ENCODE measurements at places on chromosomes 12 and 14. TPM values are rescaled to one million over a fixed set of nuclear protein-coding genes. Genes with fewer than 3 reads are reported as not detected.

- no peak for DNase-seq
- no peak overlapping the region for H3K27ac ChIP-seq
- H3K36me3 ChIP-seq, result no peaks in the 10 kb centered on the region
- H3K4me3 ChIP-seq, result no peak overlapping the region
- no peaks in the 10 kb centered on the region for H3K4me1 ChIP-seq
Observed at GRCh38 chr14:27890259-27890658, 876.3 kb upstream of the FOXG1 start.

DNA sequence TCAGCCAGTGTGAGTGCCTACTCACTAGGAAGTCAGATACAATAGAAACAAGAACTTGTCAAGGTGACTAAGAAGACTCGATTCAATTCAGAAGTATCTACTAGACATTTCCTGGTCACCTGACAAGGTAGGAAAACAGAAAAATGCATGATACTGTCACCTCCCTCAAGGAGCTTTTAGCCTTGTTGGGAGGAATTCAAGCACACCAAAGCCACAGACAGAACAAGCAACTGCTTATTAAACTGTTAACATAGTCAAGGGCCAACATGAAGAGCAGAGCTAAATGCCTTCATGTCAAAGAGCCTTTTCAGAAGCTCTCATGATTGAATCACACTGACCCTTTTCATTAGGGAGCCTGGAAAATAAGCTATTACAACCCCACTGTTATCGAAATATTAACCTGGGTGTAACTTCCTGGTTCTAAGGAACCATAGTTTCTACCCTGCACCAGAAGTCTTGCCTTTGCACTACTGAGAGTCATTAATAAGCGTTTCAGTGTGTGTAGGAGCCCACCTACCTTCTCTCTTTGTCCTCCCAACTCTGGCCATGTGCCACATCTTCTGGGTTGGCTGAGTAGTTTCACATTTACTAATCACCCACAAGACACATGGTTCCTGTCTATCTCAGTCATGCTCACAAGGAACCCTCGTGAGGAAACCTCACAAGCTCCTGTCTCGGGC, 31.0 kb upstream of the LGALS3 start:
- peak overlapping the region; percentile 46 for H3K27ac ChIP-seq
- H3K36me3 ChIP-seq, result no peaks in the 10 kb centered on the region
- H3K27me3 ChIP-seq, result no peaks in the 10 kb centered on the region
- peak; percentile 59 for DNase-seq
- no peak overlapping the region for H3K4me3 ChIP-seq

- no peaks in the 10 kb centered on the region for H3K36me3 ChIP-seq
- no peaks in the 10 kb centered on the region for H3K4me1 ChIP-seq
- H3K27me3 ChIP-seq, result peaks cover 34% of the 10 kb centered on the region
- H3K27ac ChIP-seq, result no peak overlapping the region
- DNase-seq, result no peak
Observed at GRCh38 chr12:113757221-113758002, 208.7 kb downstream of the RBM19 start.

DNA sequence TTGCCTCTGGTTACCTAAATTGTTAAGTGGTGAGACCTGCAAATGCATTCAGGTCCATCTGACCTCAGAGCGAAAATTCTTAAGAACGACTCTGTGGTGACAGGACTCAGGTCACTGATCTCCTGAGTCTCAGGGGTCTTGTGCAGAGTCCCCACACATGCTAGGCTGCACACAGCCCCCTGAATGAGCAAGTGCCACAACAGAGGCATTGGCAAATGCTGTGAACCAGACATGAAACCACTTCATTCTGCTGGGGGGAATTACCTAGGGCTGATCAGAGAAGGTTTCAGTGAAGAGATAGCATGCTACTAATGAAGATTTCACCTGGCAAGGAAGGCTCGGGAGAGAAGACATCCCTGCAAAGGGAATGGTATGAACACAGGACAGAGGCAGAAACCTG, 281.6 kb downstream of the ITPR2 start:
- H3K4me3 ChIP-seq, result no peak overlapping the region
- no peak overlapping the region for H3K27ac ChIP-seq
- no peaks in the 10 kb centered on the region for H3K4me1 ChIP-seq
- no peaks in the 10 kb centered on the region for H3K36me3 ChIP-seq

DNA sequence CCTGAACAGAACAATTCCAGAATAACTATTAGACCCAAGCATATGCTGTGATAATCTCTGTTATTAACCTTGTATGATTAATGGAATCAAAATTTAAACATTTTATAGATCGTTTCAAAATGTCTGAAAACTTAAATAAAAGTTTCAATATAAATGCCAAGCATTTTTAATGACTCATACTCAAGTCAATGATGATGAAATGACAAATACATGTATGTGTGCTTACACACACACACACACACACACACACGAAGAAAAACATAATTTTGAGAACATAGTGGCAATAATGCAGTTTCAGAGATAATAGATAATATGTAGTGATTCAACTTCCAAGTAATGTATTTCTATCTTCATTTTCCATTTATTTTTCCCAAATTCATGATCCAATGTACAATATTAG, 384.9 kb upstream of the FOXG1 start:
- no peak overlapping the region for H3K27ac ChIP-seq
- no peak for DNase-seq
- H3K4me1 ChIP-seq, result no peaks in the 10 kb centered on the region
- H3K27me3 ChIP-seq, result no peaks in the 10 kb centered on the region
- no peaks in the 10 kb centered on the region for H3K36me3 ChIP-seq
- H3K4me3 ChIP-seq, result no peak overlapping the region

The MIPOL1 gene
- total RNA-seq, result 12.1 TPM

The DGLUCY gene
- 99.4 TPM for total RNA-seq

GRCh38 chr12:51846271-51846691, 2.2 kb downstream of the FIGNL2 start:
- H3K4me3 ChIP-seq, result no peak overlapping the region
- peaks cover 71% of the 10 kb centered on the region for H3K27me3 ChIP-seq
- no peak overlapping the region for H3K27ac ChIP-seq
- peaks cover 3% of the 10 kb centered on the region for H3K4me1 ChIP-seq

- no peak overlapping the region for H3K27ac ChIP-seq
- DNase-seq, result no peak
- H3K4me1 ChIP-seq, result peaks cover 36% of the 10 kb centered on the region
- H3K36me3 ChIP-seq, result no peaks in the 10 kb centered on the region
Observed at GRCh38 chr12:104057771-104058197, 6.5 kb upstream of the HCFC2 start.

- no peak overlapping the region for H3K27ac ChIP-seq
- no peaks in the 10 kb centered on the region for H3K36me3 ChIP-seq
- no peak overlapping the region for H3K4me3 ChIP-seq
- DNase-seq, result no peak
Observed at GRCh38 chr14:59998564-59998963, 78.6 kb downstream of the LRRC9 start.

The BDKRB1 gene
- 2.9 TPM for total RNA-seq

DNA sequence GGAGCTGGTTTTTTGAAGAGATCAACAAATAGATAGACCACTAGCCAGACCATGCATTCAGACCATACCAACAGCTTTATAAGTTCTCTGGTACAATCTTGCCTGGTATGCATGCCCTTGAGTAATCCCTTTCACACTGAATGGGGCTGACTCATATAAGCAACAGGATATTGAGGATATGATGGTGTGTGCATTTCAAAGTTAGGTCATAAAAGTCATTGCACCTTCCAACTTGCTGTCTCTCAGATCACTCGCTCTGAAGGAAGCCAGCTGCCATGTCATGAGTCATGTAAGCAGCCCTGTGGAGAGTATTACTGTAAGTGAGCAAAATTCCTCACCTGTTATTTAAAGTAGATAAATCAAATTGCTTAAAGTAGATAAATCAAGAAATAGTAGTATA, 45.0 kb upstream of the OR6J1 start:
- no peaks in the 10 kb centered on the region for H3K36me3 ChIP-seq
- H3K4me1 ChIP-seq, result no peaks in the 10 kb centered on the region
- no peak for DNase-seq
- H3K27me3 ChIP-seq, result no peaks in the 10 kb centered on the region

- peak; percentile 81 for DNase-seq
- H3K4me1 ChIP-seq, result peaks cover 40% of the 10 kb centered on the region
- H3K36me3 ChIP-seq, result no peaks in the 10 kb centered on the region
Observed at GRCh38 chr12:122051231-122051876, 27.2 kb upstream of the MLXIP start.

- H3K36me3 ChIP-seq, result no peaks in the 10 kb centered on the region
- no peak for DNase-seq
- H3K4me1 ChIP-seq, result peaks cover 60% of the 10 kb centered on the region
- no peaks in the 10 kb centered on the region for H3K27me3 ChIP-seq
- H3K27ac ChIP-seq, result peak overlapping the region; percentile 89
Observed at GRCh38 chr12:2335916-2336315, 283.1 kb downstream of the CACNA1C start.

The METTL1 gene
- 5.5 TPM for total RNA-seq

The SLIRP gene
- total RNA-seq, result 152 TPM

DNA sequence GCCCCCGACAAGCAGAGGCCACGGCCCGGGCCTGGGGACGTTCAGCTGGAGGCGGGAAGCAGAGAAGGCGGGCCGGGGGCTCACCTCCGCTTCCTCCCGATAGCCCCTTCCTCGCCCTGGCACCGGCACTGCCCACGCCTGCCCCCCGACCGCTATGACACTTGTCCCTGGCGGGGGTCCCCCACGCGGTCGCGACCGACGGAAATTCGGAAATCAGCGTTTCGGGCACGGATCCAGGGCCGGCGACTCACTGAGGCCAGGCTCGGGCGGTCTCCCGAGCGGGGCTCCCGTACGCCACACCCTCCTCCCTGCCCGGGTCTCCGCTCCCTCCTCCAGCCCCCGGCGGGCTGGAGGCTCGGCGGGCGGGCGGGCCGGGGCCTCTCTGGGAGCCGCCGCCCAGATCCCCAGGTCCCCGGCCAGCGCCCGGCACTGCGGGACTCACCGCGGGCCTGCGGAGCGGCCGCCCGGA, 581 bp downstream of the PITPNM2 start:
- no peaks in the 10 kb centered on the region for H3K36me3 ChIP-seq
- peak overlapping the region; percentile 86 for H3K4me3 ChIP-seq
- no peaks in the 10 kb centered on the region for H3K27me3 ChIP-seq

The P2RX2 gene
- 0.16 TPM for total RNA-seq

GRCh38 chr12:16211731-16212130, 65.8 kb downstream of the SLC15A5 start:
- no peaks in the 10 kb centered on the region for H3K4me1 ChIP-seq
- no peak overlapping the region for H3K27ac ChIP-seq
- no peak overlapping the region for H3K4me3 ChIP-seq
- DNase-seq, result no peak

- no peak overlapping the region for H3K27ac ChIP-seq
- no peaks in the 10 kb centered on the region for H3K27me3 ChIP-seq
- H3K4me1 ChIP-seq, result no peaks in the 10 kb centered on the region
Observed at GRCh38 chr12:125549836-125550235, 484.6 kb downstream of the AACS start.
